ENCODE measurements at places on chromosomes 3 and 15. TPM values are rescaled to one million over a fixed set of nuclear protein-coding genes. Genes with fewer than 3 reads are reported as not detected.

Gene LSG1
- 30.2 TPM for polyA plus RNA-seq

Gene MYZAP
- not detected for polyA plus RNA-seq

Gene GMPS
- polyA plus RNA-seq = 69.2 TPM

Gene VEPH1
- 36.4 TPM for polyA plus RNA-seq

Gene VILL
- 5.3 TPM for polyA plus RNA-seq

Gene CD86
- polyA plus RNA-seq = not detected

Gene NMNAT3
- polyA plus RNA-seq = 0.22 TPM

Gene NTRK3
- 0.14 TPM for polyA plus RNA-seq

Gene PCLAF
- 93.8 TPM for polyA plus RNA-seq

Gene TRH
- not detected for polyA plus RNA-seq

Gene DOCK3
- polyA plus RNA-seq = 0.10 TPM

Gene EPB42
- polyA plus RNA-seq = not detected

Gene PAK6
- not detected for polyA plus RNA-seq

Gene LYSMD2
- polyA plus RNA-seq = 6.5 TPM

Gene CPLX3
- not detected for polyA plus RNA-seq

Gene GOLGA6L10
- 0.99 TPM for polyA plus RNA-seq

DNA sequence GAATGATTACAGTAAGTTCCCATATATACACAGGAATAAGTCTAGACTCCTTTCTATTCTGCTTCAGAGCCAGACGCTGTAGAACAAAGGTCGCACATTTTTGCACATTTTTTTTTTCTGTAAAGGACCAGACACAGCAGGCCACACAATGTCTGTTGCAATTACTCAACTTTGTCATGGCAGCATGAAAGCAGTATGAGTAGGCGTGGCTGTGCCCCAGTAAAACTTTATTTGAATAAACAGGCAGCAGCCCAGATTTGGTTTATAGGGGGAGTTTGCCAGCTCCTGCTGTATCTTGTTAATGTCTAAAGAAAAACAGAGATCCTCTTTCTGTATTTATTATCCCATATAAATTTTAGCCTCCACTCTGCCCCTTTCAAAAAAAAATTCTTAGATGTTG lies 708.3 kb downstream of the FHIT start:
- DNase-seq = no peak

- DNase-seq = no peak
Observed at GRCh38 chr15:89648106-89649012, 6.9 kb downstream of the KIF7 start.

DNA sequence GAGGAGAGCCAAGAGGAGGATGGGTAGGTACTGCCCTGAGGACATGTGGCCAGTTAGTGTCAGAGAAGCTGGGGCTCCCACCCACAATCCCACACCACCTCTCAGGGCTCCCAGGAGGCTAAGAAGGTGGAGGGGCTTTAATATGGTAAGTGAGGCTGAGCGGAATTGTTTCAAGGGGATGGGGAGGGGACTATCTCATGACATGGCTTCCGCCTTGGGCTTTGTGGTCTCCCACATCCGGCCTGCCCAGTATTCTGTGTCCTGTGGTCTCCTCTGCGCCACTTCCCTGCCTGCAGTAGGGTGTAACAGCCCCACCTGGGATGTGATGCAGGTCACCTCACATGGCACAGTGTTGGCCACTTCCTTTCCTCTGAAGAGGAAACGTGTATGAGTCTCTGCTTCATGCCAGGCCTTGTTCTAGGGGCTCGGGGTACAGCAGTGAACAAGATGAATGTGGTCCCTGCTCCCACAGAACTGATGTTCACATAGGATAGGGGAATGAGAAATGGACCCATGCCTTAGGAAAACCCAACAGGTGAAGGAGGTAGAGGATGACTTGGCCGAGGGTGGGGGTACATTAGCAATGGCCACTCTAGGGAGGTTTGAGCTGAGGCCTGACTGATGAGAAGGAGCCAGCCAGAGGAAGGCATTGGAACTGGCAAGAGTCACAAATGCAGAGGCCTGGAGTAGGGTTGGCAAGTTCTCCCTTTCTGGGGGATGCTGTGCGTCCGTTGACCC lies 3.2 kb downstream of the NEIL1 start:
- DNase-seq = no peak

- DNase-seq = no peak
Observed at GRCh38 chr3:186432189-186432588, 70.2 kb upstream of the DGKG start.

GRCh38 chr3:42699511-42699971 lies 3.1 kb downstream of the HHATL start:
- DNase-seq = no peak

GRCh38 chr3:51941463-51941797 lies 274 bp downstream of the RRP9 start:
- no peak for DNase-seq

GRCh38 chr3:23819599-23820360 lies 14.0 kb downstream of the UBE2E1 start:
- no peak for DNase-seq

DNA sequence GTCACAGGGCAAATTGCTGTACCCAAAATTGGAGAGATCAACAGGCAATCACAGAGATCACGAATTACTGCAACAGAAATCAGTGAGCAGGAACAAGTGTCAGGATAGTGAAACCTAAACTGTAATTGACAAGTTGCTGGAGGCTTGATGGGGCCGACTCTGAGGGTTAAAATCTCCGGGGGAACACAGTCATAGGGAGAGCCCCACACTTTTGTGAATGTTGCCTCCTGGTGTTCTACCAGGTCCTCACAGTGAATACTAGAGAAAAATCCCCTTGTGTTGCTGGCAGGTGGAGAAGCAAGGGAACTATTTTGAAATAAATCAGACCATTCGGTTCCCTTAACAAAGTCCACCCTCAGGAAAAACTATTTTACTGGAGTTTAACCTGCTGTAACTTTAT lies 697.5 kb upstream of the CBLB start:
- DNase-seq = no peak

- DNase-seq = no peak
Observed at GRCh38 chr15:91061997-91062396, 38.1 kb upstream of the SV2B start.

GRCh38 chr3:46673151-46674030 lies 20.1 kb downstream of the ALS2CL start:
- no peak for DNase-seq

- DNase-seq = no peak
Observed at GRCh38 chr3:89625945-89626344, 518.5 kb downstream of the EPHA3 start.

DNA sequence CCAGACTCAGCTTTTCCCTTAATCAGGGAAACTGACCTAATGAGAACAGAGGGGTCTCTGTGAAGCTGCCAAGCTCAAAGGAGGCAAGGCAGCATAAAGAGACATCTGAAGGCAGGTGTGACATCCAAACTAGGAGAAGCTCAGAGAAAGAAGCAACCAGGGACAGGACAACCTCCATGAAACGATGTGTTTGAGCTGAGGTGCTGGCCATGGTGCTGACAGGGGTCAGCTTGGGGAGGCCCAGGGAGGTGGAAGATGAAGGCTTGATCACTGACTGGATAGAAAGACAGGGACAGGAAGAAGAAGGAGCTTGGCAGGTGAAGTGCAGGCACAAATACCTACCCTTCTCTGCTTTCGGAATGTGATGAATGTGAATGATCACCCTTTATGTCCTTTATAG lies 179.5 kb upstream of the NSMCE3 start:
- no peak for DNase-seq

GRCh38 chr3:118765636-118766305 lies 268.9 kb downstream of the IGSF11 start:
- DNase-seq = no peak

- DNase-seq = no peak
Observed at GRCh38 chr3:44992555-44993470, 16.8 kb downstream of the EXOSC7 start.

DNA sequence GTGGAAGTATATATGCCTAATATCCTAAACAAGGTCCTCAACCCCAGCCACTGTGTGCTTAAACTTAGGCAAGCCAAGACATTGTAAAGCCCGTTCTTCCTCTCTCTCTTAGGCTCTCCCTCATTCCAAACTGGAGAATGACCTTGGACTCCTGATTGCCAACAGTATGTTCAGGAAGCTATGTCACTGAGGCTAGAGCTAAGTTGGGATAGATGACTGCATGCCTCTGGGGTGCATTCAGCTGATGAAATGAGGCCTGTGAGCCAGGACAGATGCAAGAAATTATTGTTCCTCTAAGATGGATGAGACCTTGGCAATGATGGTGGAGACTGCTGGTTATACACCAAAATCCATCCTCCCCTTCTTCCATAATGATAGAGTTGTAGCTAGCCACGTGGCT lies 27.9 kb upstream of the TBC1D21 start:
- DNase-seq = no peak

DNA sequence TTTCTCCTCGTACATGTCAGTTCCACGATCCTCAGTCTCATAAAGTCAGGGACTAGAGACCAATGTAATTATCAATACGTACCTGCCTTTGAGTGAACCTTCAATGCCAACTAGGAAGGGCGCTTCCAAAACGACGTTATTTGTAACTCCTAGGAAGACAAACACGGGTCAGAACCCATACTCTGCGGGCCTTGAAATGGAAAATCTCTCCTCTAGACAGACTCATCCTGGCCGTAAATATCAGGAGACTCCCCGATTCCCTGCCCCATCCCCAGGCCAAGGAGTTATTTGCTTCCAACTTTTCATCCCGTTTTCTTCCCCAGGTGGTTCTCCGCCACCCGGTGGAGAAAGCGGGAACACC lies 578 bp downstream of the OIP5 start:
- no peak for DNase-seq

DNA sequence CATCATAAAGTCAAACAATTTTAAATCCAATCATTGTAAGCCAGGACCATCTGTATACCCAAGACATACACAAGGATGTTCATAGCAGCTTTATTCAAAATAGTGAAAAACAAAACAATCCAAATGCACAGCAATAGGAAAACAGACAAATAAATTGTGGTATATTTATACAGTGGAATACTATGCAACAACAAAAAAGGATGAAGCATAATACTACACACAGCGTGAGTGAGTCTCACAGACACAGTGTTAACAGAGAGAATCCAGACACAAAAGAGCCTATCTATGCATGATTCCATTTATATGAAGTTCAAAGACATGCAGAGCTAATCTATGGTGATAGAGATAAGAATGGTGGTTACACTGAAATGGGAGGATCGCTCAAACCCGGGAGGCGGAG lies 5.6 kb upstream of the MUC20 start:
- no peak for DNase-seq

DNA sequence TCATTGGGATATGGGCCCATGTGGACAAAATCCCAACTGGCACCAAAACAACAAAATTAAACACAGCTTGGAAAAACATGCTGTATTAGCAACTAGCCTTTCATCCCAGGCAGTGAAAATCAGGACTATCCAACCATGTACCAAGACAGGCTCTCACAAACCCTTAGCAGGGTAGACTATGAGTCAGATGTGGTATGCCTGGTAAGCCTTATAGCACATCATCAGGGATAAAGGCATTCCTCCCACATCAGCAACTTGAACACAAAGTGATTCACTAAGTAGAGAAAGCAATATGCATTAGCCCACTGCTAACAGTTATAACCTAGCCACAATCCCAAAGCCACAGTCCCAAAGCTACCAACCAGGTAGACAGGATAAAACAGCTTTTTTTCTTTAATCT lies 8.0 kb downstream of the CEP152 start:
- DNase-seq = peak; percentile 80

GRCh38 chr3:16401273-16401672 lies 112.2 kb downstream of the RFTN1 start:
- DNase-seq = no peak

GRCh38 chr3:115325539-115325938 lies 178.5 kb upstream of the ZBTB20 start:
- peak; percentile 21 for DNase-seq

DNA sequence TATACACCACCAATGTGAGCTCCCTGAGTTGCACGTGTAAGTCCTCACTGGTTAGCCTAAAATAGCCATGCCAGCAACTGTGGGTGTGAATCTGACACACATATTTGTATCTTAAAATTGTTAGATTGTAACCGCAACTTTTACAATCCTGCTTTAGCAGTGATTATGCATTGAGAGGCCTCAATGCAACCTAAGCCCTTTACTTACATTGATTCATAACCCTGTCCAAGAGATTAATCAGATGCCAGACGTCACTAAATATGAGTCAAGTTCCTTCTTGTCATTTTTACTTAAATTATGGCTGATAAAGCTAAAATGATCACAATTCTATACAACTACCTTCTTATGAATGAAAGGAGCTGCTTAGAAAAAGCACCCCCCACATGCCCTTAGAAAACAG lies 46.9 kb downstream of the IL17RD start:
- DNase-seq = no peak

DNA sequence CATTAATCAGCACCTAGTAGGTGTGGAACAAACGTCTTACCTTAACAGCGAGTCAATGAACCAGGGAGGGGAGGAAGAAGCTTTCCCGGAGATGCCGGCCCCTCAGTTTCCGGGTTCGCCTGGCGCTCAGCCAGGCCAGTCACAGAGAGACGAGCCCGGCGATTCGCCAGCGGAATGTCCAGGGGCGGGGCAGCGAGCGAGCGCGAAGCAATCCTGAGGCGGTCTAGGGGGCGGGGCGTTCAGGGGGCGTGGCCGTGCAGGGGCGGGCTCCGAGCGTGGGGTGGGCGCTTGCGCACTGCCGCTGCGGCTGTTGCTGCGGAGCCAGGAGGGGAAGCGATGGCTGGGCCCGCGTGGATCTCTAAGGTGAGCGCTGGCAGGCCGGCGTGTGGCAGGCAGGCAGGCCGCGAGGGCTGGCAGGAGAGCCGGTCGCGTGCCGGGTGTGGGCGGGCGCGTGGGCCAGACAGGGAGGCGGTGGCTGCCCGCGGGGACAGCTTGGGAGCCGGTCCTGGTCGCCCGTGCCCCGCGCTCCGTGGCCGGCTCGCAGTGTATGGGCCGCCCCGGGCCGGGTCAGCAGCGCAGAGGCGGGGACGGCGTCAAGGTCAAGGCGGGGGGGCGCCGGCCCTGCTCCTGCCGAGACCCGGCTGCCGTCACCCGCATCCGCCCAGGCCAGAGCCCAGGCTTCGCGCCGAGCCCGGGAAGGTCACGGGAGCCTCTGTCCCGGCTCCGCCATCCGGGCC lies at the start of gene IDH3A:
TSS of gene IDH3A (plus strand) at position 295 of the 737 bp plus-strand sequence. CDS start at position 337, 42 bp downstream.
- peak; percentile 88 for DNase-seq

GRCh38 chr15:97703400-97703799 lies 257.1 kb upstream of the ARRDC4 start:
- DNase-seq = no peak

- no peak for DNase-seq
Observed at GRCh38 chr3:45267097-45267496, 41.0 kb upstream of the TMEM158 start.

GRCh38 chr3:136949708-136950107 lies 8.1 kb upstream of the IL20RB start:
- DNase-seq = no peak

- DNase-seq = no peak
Observed at GRCh38 chr3:128780101-128780837, 54.3 kb downstream of the RAB7A start.

DNA sequence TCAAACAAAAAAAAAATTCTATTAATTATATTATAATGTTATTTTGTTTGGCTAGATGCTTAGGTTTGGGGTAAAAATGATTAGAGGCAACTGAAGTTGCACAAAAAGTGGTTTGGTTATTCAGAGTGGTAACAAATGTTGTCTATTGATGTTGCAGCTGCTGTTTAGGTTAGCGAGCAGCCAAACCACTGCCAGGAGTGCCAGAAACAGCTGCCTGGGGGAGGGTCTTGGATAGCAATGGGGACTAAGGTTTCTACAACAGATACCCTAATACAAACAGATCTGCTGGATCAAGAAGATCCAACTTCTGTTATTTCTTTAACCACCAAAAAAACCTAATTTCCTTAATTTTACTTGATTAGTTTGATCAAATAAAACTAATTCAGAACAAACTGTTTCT lies 26.6 kb downstream of the BTLA start:
- DNase-seq = no peak
